MM.1S (cell line): ENCODE measurements at places on chromosomes 7 and 10.

DNA sequence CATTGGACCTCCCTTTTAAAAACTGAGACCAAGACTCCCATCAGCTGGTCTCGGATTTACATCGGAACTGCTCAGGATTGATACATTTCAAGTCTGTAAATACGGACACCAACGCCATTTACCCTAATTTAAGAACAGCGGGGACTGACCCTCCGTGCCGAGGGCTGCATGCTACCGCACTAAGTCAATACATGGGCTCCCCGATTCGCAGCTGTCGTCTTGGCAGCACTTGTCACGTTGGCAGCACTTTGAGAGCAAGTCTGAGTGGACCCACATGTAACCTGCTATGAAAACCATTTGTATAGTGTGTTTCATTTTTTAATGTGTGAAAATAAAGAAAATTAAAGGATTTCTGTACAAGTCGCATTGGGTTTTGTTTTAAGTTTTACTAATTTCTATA is 83.4 kb downstream of the EZH2 start:
- no peaks in the 10 kb centered on the region for H3K27me3 ChIP-seq
- H3K4me3 ChIP-seq, result no peak overlapping the region

GRCh38 chr10:110867807-110868465 is 3.8 kb upstream of the PDCD4 start:
- peak overlapping the region; percentile 97; the same call in 1 of the 2 replicates for H3K27ac ChIP-seq
- H3K4me3 ChIP-seq, result no peak overlapping the region
- peaks cover 57% of the 10 kb centered on the region for H3K4me1 ChIP-seq
- no peaks in the 10 kb centered on the region for H3K36me3 ChIP-seq
- DNase-seq, result no peak
- H3K27me3 ChIP-seq, result no peaks in the 10 kb centered on the region

- peaks cover 17% of the 10 kb centered on the region for H3K4me1 ChIP-seq
- H3K27ac ChIP-seq, result peak overlapping the region; percentile 80
- DNase-seq, result peak; percentile 68
- H3K4me3 ChIP-seq, result peak overlapping the region; percentile 59
These were observed 75.9 kb upstream of the HGF start for GRCh38 chr7:81845744-81846241.

- no peaks in the 10 kb centered on the region for H3K4me1 ChIP-seq
- DNase-seq, result no peak
- no peaks in the 10 kb centered on the region for H3K36me3 ChIP-seq
- H3K27me3 ChIP-seq, result no peaks in the 10 kb centered on the region
These were observed 75.9 kb downstream of the SVOPL start for GRCh38 chr7:138625084-138625848.

GRCh38 chr7:106138776-106139175 is 26.7 kb upstream of the SYPL1 start:
- DNase-seq, result no peak
- no peak overlapping the region for H3K27ac ChIP-seq
- no peaks in the 10 kb centered on the region for H3K36me3 ChIP-seq

DNA sequence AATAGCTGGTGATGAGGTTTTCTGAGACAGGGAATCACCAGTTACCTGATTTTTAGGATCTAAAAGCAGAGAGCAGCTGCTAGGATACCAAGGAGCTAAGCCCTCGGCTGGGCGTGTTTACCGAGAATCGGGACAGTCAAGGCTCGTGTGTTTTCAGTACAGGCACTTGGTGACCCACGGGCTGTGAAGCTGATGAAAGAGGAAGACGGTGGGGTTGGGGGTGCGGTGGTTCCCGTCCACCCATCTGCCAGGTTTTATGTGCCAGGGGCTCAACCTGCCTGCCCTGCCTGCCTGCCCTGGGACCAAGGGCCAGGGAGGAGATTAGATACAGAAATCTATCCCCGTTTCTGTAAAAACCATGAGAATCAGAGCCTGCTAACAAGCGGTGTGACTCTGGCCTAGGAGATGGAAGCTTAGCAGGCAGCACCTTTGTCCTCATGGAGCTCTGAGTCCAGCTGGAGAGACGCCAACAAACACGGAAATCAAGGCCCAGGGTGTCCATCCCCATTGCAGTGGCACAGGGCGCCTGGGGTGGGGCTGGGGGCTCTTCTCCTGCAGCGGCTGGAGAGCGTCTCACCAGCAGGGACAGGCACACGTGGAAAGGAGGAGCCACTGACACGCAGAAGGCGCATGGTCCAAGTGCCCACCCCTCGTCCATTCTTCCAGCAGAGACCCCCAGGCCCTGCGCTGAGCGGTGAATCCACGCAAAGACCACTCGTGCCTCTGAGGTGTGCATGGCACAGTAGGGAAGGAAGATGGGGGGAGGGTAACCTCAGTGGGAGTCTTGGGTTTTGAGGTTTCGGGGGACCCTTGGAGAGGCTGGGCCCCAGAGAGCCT is 265.0 kb upstream of the TCERG1L start:
- H3K36me3 ChIP-seq, result no peaks in the 10 kb centered on the region
- no peak overlapping the region for H3K27ac ChIP-seq
- no peaks in the 10 kb centered on the region for H3K4me1 ChIP-seq
- no peak overlapping the region for H3K4me3 ChIP-seq

- no peaks in the 10 kb centered on the region for H3K27me3 ChIP-seq
- DNase-seq, result no peak
- peaks cover 10% of the 10 kb centered on the region for H3K4me1 ChIP-seq
These were observed 1.9 kb upstream of the SFRP4 start for GRCh38 chr7:37918526-37918925.

DNA sequence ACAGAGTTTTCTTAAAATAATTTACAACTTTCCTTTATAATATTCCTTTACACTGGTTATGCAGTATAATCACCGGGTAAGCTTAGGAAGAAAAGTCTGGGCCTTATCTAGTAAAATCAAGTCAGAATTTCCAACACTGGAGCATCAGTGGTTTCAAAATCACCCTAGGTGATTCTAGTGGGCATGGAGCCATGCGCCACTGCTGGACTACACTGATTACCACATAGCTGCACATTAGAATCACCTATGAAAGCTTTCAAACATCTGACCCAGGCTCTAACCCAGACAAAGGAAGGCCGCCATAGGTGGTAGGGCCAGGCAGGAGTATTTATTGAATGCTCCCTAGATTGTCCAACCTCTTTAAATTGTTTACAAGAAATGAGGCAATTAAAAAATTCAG is 52.0 kb downstream of the NSUN6 start:
- no peak overlapping the region for H3K4me3 ChIP-seq
- H3K36me3 ChIP-seq, result no peaks in the 10 kb centered on the region
- no peak for DNase-seq
- no peaks in the 10 kb centered on the region for H3K4me1 ChIP-seq
- no peaks in the 10 kb centered on the region for H3K27me3 ChIP-seq
- H3K27ac ChIP-seq, result no peak overlapping the region
